ENCODE measurements at places on chromosomes 13 and 19.

DNA sequence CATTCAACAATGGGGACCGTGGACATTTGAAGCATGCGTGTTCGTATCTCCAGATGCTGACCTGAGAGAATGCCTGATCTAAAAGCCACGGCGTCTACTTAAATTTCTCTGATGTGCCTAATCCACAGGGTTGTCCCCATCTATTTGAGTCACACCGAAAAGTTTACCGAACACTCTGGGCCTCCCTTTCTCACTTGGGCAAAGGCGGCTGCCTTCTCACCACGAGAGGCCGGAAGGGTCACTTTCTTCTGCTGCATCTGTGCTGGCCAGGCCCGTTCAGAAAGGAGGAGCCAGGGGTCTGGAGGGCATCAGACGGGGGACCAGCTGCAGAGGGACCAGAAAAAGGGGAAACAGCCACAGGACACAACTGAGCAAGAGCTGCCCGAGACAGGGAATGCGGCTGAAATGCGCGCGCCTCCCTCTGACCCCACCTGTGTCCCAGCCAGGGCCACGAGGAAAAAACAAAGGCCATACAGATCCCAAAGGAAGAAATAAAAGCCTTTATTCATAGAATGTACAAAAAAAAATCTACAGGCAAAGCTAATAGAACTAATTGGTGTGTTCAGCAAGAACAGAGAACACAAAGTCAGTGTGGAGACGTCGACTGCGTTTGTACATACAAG, 71.3 kb upstream of the C13orf46 start:
- DNase-seq = no peak

GRCh38 chr13:106117035-106117434, 418.4 kb downstream of the EFNB2 start:
- DNase-seq = peak; percentile 63

DNA sequence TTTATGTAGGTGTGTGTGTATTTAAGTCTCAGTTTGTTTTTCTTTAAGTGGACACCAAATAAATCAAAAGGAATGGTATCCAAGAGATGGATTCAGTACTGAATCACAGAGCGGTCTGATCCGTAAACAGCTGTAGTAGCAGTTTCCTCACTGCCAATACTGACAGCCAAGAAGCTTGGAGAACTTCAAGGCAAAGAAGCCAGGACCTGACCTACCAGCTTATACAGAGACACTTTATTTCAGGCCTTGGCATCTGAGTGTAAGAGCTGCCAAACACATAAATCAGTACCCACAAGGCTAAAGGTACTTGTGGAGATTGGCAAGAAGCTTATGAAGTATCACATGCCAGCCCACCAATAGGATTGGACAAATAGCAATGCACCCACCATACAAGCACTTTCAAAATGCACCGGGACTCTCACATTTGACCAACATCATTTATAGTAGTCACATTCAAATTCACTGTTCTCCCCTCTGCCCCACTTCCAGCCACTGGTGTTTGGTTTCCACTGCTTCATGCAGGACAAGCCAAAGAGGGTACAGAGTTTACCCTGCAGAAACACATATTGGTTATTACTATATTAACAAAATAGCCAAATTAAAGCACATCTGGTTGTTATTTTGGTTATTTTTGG, 357.9 kb downstream of the KLF12 start:
- no peak for DNase-seq

DNA sequence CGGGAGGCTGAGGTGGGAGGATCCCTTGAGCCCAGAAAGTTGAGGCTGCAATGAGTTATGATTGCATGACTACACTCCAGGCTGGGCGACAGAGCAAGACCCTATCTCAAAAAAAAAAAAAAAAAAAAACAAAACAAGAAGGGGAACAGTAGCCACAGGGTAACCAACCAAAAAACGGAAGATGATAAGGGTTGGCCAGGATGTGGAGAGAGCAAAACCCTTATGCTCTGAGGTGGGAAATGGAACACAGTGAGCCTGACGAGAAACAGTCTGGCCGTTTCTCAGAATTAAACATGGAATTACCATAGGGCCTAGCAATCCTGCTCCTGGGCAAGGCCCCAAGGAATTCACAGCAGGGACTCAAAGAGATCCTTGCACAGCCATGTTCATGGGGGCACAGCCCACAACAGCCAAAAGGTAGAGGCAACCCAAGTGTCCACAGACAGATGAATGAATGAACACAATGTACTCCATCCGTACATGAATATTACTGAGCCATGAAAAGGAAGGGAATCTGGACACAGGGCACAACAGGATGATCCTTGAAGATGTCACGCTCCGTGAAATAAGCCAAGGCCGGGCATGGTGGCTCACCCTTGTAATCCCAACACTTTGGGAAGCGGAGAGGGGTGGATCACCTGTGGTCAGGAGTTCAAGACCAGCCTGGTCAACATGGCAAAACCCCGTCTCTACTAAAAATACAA, 11.3 kb downstream of the NMRK2 start:
- DNase-seq = no peak

- no peak for DNase-seq
These were observed 25.7 kb upstream of the VSTM2B start for GRCh38 chr19:29499921-29500590.

- DNase-seq = peak; percentile 6
These were observed 280.8 kb downstream of the ABCC4 start for GRCh38 chr13:95020298-95020987.

DNA sequence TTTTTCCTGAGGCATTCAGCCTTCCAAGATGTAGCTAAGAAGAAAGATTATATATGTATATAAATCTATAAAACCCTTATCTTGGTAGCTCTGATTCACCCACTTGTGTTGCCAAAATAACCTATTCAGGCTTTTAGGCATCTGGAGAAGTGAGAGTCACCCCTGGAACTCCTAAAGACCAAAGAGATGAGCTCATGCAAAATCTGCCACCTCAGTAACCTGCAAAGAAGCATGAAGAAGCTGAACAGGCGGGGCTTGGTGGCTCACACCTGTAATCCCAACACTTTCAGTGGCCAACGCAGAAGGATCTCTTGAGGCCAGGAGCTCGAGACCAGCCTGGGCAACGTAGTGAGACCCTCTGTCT, 393.7 kb downstream of the FOXO1 start:
- peak; percentile 47 for DNase-seq

DNA sequence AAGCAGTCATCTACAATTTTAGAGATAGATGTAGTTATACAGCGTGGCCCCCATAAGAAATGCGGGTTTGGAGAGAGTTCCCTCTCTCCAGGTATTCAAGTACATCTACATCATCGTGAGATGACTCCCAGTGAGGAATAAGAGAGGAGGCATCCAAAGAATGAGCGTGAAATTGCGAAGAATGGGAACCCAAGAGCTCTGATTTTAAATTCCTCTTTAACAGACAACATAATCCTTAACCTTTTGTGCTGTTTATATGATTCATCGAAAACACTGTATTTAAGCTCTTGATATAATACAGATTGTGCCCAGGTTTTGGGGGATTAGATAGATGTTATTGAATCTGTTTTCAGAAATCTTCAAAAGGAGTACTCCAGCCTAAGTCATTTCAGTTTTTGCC, 161.5 kb downstream of the COG6 start:
- DNase-seq = no peak

DNA sequence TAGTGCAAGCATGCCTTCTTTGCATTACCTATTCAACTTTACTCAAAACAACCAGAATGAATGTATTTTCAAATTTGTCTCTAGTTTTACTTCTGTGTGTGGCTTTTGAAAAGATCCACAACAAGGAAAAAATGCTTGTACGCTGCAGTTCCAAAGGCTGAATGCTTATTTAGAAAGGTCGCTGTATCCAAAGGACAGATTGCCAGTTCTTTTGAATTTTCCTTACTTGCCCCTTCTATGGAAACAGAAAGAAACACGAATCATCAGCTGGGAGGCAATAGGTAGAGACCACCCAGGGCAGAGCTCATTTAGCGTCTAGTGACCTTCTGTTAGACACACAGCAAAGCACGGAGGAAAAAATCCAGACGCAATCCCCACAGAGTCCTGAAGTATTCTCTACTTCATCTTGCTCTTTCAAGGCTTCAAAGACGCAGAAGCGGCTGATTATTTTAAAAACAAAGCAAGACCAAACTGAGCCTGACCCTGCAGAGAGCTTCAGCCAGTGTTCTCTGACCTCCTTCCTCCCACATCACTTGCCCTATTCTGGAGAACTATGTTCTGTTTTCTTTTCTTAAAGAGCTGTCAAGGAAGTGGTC, 674.6 kb upstream of the SGCG start:
- DNase-seq = no peak

- no peak for DNase-seq
These were observed 204.6 kb upstream of the TSC22D1 start for GRCh38 chr13:44780591-44781280.

GRCh38 chr19:24073807-24074206, 13.2 kb upstream of the ZNF254 start:
- DNase-seq = no peak

DNA sequence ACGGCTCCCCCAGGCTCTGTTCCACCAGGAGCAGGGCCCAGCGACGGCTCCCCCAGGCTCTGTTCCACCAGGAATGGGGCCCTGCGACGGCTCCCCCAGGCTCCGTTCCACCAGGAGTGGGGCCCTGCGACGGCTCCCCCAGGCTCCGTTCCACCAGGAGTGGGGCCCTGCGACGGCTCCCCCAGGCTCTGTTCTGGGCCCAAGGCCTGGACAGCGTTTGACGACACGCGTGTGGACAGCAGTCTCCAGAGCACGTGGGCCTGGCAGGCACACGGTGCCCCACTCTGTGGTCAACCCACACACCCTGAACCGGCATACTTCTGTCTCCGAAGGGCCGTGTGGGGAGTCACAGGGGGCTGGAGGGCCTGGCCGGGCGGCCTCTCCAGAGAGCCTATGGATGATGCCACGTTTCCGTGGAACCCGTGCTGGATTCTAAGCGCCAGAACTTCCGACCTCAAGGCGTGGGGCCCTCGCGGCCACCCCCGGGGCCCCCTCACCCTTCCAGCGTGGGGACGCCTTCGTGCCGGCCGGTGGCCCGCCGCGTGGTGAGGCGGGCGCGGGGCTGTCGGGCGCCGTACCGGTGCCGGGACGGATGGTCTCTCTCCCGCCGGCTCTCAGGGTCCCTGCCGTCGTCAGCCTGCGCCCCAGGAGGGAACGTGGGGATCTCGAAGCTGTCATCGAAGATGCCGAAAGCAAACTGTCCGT, 11.6 kb downstream of the FGF22 start:
- DNase-seq = no peak

DNA sequence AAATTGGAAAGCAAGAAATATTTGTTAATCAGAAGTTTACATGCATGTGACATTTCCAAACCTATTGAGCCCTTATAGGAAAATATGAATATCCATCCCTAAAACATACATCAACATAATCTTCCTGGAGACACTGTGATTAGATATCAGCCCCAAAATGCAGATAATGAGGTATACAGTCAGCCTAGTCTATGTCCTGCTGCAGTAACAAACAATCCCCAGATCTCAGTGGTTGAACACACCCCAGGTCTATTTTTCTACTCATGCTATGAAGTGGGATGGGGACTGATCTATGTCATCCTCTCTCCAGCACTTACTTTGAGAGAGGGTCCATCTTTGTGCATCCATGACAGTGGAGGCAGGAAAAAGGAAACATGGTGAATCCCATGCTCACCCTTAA, 31.2 kb downstream of the CACNA1A start:
- no peak for DNase-seq

GRCh38 chr13:29260684-29261083, 334.8 kb downstream of the SLC7A1 start:
- DNase-seq = no peak

GRCh38 chr19:24055548-24055947, 31.4 kb upstream of the ZNF254 start:
- DNase-seq = no peak

- no peak for DNase-seq
These were observed 274.1 kb upstream of the HTR2A start for GRCh38 chr13:47170971-47171370.

GRCh38 chr19:3607303-3608078, 816 bp upstream of the TBXA2R start:
- peak; percentile 34 for DNase-seq

GRCh38 chr19:48120505-48120904, 9.9 kb upstream of the PLA2G4C start:
- DNase-seq = peak; percentile 10

DNA sequence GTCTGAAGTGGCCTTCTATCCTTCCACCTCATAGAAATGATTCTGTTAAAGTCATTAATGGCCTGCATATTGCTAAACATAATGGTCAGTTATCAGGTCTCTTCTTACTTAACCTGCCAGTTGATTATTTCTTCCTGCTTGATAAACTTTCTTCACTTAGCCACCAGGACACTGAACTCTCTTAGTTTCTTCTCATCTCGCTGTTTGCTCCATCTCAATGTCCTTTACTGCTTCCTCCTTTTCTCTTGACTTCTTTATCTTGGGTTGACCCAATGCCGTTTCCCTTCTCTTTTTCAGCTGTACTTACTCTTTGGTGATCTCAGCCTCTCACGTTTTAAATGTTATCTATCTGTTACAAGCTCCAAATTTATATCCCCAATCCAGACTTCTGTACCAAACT, 17.1 kb upstream of the CLC start:
- DNase-seq = no peak

DNA sequence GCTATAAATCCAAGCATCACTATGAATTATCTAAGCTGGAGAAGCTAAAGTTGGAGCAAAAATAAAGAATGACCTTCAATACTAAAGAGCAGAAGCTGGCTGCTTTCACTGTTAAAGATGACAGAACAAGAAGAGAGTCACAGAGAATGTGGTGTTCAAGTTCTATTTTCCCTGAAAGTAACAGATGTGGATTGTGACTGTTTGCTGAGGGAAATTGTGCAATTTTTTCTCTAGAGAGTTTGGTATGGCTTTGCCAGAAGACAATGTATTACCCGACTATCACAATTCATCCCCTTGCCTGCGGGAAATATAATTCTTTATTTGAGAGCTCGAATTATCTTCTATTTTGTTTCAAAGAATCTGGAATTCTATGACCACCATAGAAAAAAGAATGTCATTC, 83.1 kb downstream of the TNFSF13B start:
- no peak for DNase-seq
